ENCODE measurements at places on chromosomes 16 and 17. TPM values are rescaled to one million over a fixed set of nuclear protein-coding genes. Genes with fewer than 3 reads are reported as not detected.

ACAP1 gene
- total RNA-seq, result 26.4 TPM

DNA sequence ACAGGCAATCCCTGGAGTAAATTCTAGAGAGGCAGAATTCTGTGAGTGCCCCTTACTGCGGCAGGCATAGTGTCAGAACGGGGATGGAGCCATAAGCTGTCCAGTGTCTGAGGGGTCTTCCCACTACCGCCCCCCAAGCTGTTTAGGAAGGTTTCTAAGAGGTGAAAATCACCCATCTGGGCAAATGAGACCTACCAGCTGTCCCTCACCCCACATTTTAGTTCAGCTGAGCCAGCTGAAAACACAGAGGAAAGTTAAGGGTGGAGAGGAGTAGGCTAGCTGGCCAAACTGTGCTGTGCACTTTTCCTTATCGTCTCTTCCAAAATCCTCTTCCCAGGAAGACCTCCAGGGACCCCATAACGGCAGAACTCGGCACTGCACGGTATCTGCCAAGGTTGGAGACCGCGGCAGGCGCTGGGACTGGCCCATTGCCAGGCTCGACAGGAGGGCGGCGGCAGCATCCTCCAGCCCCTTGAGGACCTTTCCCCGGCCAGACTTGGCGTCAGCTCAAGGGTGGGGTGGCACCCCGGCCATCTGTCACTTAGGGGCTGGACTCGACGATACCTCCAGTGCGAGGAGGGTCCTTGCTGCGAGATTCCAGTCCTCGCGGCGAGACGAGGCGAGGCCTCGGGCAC, 955 bp downstream of the ACLY start:
- DNase-seq, result peak; percentile 38

GRCh38 chr17:64694207-64694606, 32.1 kb upstream of the SMURF2 start:
- peak; percentile 71 for DNase-seq

- DNase-seq, result no peak
Measured at GRCh38 chr17:40307001-40307730, 1.8 kb upstream of the RARA start.

GRCh38 chr17:29148257-29148789, 31.9 kb downstream of the MYO18A start:
- no peak for DNase-seq

DOC2B gene
- 1.8 TPM for total RNA-seq

DNA sequence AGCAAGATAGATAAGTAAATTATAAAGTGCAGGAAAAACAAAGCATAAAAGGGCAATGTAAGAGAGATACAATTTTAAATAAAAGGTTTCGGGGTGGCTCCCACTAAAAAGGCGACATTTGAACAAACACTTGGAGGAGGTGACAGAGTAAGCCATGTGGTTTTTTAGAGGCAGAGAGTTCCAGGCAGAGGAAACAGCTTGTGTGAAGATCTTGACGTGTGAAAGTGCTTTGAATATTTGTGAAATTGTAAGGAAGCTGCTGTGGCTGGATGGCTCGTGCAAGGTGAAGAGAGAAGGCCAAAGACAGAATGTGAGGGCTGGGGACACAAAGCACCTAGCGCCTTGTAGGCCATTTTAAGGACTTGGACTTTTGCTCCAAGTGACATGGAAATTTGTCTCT, 28.6 kb upstream of the HYDIN start:
- no peak for DNase-seq

GRCh38 chr17:30921544-30922196, at the start of gene ADAP2:
ADAP2 (plus strand) TSS chr17:30921945; CDS start chr17:30922015, 70 bp downstream.
- DNase-seq, result peak; percentile 60

GRCh38 chr16:25593260-25593659, 98.5 kb upstream of the HS3ST4 start:
- no peak for DNase-seq

DNA sequence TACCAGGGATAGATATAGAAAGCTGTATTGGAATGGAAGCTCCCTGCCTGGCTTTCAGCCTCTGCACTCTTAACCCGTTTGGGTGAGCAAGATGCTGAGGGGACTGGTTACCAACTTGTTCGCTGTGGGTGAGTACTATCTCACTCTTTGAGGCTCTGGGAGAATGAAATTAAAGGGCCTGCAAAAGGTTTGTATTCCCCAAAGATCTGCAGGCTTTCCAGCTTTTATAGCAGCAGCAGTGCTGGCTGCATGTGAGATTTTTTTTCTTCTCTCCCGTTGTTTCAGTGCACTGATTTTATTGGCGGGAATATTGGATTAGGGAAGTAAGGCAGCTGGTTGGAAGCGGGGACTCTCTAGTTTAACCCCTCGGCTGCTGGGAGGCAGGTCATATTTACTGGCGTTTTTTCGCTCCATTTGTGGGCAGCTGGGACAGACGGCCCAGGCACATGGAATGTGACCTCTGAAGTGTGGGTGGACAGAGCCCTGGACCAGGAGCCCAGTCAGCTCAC, 30.9 kb downstream of the C17orf75 start:
- DNase-seq, result no peak

BLTP2 gene
- total RNA-seq, result 62.0 TPM

PSMC5 gene
- 108 TPM for total RNA-seq

IRF8 gene
- 5.4 TPM for total RNA-seq
